ENCODE measurements at places on chromosomes 6 and 20.

DNA sequence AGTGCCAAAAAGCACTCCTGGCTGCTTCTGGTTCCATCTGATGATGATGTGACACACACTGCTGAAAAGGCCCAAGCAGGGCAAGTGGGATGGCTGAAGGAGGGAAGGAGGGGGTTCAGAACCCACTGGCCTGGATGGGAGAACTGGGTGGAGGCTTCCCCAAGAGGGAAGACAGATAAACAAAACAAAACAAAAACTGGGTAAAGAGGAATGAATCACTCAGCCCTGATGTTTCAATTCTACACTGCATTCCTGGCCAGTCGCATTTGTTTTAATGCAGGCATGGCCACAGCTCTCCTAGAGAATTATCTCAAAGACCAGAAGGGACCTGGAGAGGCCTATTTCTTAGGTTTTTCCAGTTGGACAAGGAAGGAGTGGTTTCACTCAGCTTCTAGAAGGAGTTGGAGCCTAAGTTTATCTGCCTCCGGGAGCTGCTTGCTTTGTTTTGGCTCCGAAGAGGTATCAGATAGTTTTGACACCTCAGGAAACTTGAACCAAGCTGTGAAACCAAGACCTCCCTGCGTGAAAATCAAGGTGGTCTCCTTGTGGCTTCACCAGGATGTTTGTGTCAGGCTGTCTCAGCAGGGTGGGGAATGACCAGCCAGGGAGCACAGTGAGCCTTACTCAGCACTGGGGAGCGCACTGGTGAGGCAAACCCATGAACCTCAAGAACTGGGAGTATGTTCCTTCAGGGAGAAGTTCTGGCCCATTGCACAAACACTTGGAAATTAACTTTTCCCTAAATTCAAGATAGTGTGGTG, 16.1 kb downstream of the TTPAL start:
- no peak for DNase-seq

GRCh38 chr20:58138395-58138794, 90.1 kb downstream of the ANKRD60 start:
- no peak for DNase-seq

DNA sequence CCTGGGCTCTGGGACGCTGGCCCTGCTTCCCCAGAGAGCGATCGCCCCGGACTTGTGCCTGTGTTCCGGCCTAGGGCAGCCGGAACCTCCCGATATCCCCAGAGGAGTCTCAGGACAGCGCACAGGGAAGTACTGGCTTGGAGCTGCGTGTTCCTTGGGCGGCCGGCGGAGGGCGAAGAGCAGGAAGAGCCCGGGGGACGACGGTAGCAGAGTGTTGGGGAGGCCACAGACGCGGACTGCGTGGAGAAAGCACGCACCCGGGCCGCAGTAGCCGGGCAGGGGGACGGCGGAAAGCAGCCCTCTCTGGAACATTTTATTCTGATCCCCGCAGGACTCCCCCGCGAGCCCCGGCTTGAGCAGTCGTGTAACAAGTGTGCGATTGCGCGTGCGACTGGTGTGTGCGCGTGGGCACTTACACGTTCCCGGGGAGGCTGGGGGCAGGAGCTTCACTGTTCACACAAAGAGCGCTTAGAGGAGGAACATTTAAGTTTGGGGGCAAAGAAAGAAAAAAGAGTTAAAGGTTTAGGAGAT, 36.1 kb downstream of the NCR2 start:
- peak; percentile 36 for DNase-seq

DNA sequence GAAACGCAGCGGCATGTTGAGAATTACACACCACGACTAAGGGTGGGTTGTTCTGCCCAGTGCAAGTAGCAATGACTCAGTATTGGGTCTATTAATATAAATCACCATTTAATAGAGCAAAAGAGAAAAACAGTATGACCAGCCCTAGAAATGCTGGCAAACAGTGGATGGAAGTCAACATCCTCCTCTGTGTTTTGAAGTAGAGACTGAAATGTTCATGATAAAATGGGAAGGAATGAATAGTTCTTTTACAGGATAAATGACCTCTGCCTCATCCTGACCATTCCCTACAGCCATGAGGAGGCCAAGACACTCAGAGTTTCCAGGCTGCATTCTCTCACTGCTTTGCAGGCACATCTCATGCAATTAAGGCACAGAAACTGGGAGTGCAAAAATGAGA, 111.8 kb downstream of the PSMB1 start:
- no peak for DNase-seq

Measured in hematopoietic multipotent progenitor cell treated with erythropoietin and hydrocortisone succinate and interleukin-3 and kit ligand, for 4 days (in vitro differentiated cells).